ENCODE measurements at places on chromosomes 16 and 17.

- DNase-seq, result no peak
Observed at GRCh38 chr17:59892251-59892923, 356 bp downstream of the TUBD1 start.

- no peak for DNase-seq
Observed at GRCh38 chr16:86668136-86668910, 90.0 kb downstream of the FOXL1 start.

GRCh38 chr17:77304051-77304745 lies 163.4 kb downstream of the SEC14L1 start:
- DNase-seq, result no peak

GRCh38 chr16:16992975-16993765 lies 477.6 kb downstream of the XYLT1 start:
- DNase-seq, result peak; percentile 26

- DNase-seq, result peak; percentile 29
Observed at GRCh38 chr17:44830359-44831288, 537 bp upstream of the GJC1 start.

DNA sequence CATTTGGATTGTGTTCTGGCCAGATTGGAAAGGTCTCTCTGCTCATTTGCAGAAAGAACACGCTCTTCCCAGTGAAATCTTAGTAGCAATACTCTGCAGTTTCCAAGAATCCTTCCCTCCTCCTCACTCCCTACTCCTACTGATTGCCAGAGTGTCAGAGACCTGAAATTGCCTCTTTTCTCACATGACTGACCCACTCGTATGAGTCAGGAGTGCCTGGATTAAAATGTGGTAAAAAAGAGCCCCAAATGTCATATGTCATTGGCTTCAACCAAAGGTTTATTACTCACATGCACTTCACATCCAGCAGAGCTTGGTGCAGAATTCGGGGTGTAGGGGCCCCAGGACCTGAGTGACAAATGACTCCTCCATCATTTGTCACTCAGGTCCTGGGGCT lies 39.7 kb upstream of the IRX3 start:
- DNase-seq, result no peak

DNA sequence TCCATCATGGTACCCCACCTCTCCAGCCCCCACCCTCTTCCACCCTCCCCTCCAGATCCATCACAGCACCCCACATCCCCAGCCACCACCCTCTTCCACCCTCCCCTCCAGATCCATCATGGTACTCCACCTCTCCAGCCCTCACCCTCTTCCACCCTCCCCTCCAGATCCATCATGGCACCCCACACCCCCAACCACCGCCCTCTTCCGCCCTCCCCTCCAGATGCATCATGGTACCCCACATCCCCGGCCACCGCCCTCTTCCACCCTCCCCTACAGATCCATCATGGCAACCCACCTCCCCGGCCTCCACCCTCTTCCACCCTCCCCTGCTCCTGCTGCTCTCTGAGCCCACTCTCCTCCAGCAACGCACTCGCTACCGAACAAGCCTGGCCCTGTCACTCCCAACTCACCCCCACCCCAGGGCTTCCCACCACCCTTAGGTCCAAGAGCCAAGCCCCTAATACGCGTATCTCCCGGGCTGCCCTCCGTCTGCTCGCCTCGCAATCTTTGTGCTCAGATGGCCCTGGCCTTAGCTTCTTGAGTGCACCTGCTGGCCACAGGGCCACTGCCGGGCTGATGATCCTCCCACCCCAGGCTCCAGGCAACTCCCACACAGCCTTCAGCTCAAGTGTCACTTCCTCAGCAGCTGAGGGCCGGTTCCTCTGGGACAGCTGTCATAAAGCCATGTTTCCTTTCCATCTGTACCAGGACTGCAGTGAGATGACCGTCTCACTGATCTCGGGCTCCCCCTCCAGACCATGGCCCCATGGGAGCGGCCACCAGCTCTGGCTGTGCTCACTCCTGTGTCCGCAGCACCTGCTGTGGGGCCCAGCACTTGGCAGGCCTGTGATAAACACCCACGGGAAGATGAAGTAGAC lies 25.5 kb downstream of the KDM8 start:
- no peak for DNase-seq

DNA sequence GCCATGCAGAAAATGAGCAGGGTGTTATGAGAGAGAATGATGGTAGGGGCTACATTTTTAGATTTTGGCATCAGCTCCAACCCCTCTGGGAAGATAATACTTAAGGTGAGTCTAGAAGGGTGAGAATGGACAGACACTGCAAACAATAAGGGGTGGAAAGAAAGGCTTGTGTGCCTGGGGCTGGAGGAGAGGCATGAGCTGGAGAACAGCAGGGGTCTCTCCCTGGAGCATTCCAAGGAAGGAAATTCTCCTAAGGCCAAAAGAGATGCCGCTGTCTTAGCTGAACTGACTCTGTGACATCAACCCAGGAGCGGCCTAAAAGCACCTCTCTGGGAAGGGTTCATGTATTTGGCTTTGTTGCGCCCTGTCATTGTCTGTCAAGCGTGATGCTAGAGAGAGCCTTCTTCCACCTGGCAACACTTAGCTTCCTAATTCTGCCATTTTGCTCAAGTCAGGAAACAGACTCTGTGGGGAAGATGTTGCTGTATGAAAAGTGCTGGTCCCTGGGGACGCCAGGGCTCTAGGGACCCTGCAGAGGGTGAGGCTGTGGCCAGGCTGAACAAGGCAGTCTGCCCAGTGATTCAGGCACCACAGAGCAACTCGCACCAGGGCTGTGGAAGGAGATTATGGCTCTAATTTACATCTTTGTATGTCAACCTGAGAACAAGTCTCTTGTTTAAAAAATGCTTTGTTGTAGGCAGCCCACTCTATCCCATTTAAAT lies 225.7 kb downstream of the CBLN1 start:
- DNase-seq, result no peak

DNA sequence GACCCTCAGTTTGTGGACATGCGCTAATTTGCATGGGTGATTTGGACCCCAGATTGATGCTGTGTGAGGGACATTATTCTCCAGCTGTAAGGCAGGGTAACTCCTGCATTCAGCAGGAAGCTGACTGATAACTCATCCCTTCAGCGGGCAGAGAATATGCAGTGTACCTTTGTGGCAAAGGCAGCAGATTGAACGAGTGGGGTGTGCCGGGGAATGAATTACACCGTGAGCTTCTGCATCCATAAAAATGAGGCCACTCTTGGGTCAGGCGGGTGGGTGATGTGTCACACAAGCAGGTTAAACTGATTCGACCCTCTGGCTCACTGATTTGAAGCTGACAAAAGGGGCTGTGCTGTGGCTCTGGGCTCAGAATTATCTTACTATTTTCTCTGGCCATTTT lies 128.9 kb upstream of the PMFBP1 start:
- DNase-seq, result no peak

DNA sequence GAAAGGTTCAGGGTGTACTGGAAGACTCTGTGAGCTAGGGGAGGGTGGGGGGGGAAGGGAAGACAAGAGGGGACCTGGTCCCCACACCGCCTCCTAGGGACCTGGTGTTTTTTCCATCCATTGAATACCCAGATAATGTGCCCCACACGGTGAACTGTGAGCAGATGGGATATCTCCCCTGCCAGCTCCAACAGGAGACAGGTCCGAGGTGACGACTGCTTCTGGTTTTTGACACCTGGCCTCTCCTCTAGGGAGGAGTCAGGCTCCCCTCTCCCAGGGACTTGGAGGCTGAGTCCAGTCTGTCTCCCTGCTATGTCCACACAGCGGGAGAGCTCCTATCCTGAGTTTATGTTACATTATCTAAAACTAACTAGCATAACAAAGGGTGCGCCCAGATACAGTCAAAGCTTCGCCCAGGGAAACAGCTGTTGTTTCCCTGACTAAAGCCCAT lies 1.8 kb downstream of the MARVELD3 start:
- no peak for DNase-seq

- no peak for DNase-seq
Observed at GRCh38 chr16:71501547-71501946, 12.4 kb upstream of the ZNF19 start.

DNA sequence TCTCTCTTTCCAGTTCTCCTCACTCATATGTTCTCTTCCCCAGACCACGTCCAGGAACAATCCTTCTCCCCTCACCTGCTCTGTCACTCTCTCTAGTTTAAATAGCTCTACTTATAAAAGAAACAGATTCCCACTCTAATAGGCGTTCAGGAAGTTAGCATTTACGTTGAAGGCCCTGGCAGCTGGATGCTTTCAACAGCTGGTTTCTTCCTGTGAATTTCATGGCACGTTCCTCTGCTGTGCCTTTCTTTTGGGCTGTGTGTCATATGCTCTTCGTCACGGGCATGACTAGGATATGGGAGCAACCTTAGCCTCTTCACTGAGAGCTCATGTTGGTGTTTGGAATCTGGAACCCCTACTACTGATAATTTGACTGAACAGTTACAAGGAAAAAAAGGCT lies 73.2 kb downstream of the ZNF18 start:
- DNase-seq, result no peak

DNA sequence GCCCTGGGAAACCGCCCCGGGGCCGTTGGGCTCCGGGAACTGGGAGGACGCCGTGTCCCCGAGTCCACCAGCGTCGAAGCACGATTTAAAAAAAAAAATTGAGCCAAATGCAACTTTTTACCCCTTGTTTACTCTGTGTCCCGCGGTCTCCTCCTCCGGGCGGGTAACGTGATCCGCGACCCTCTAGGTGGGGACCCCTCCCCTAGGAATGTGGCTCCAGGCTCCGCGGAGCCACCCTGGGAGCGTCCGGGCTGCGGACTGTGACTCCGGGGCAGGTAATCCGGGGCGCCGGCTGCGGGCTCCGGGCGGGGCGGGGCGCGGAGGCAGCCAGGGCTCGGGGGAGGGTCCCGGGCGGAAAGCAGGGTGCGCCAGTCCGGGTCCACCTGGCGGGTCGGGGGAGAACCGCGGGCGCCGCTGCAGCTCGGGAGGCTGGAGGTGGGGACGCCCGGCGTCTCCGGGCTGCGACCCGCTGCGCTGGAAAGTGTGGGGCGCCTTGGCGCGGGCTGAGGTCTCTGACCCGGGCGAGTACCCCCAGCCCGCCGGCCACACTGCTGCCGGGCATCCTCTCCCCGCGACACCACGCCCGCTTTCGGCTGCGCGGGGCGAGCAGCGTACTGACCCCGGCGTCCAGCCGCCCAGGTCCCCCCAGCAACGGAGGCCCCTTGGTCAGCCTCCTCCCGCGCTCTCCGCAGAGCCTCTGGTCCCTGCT lies 852 bp upstream of the HELZ start:
- DNase-seq, result peak; percentile 75

- no peak for DNase-seq
Observed at GRCh38 chr16:15942931-15943690, 6.3 kb upstream of the ABCC1 start.

DNA sequence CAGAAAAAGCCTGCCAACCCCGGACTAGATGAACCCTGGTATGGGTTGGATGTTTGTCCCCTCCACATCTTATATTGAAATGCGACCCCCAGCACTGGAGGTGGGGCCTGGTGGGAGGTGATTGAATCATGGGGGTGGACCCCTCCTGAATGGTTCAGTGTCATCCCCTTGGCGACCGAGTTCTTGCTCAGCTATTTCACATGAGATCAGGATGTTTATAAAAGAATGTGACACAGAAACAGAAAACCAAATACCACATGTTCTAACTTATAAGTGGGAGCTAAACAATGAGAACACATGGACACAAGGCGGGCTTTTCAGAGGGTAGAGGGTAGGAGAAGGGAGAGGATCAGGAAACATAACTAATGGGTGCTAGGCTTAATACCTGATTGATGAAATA lies 576.0 kb upstream of the HSBP1 start:
- DNase-seq, result no peak

Measured in activated naive CD4-positive, alpha-beta T cell treated with anti-CD3 and anti-CD28 coated beads, Interleukin-2, amount 10 ng/mL, durations not matched to agents 7 days and 5 days (primary cell).